Activated T-helper 9 cell treated with anti-CD3 and anti-CD28 coated beads, Interleukin-2, amount 50 U/mL, for 16 hours (primary cell): ENCODE measurements at places on chromosomes 4 and X.

GRCh38 chrX:38347136-38347535 lies 5.3 kb upstream of the OTC start:
- no peak for DNase-seq

- DNase-seq, result no peak
Measured at GRCh38 chr4:72107456-72107855, 75.7 kb downstream of the NPFFR2 start.

DNA sequence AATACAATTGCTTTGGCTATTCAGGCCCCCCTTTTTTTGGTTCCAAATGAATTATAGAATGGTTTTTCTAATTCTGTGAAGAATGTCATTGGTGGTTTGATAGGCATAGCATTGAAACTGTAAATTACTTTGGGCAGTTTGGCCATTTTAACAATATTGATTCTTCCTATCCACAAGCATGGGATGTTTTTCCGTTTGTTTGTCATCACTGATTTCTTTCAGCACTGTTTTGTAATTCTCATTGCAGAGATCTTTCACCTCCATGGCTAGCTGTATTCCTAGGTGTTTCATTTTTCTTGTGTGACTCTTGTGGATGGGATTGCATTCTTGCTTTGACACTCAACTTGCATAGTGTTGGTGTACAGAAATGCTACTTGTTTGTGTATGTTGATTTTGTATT lies 33.0 kb downstream of the ADH6 start:
- DNase-seq, result no peak

DNA sequence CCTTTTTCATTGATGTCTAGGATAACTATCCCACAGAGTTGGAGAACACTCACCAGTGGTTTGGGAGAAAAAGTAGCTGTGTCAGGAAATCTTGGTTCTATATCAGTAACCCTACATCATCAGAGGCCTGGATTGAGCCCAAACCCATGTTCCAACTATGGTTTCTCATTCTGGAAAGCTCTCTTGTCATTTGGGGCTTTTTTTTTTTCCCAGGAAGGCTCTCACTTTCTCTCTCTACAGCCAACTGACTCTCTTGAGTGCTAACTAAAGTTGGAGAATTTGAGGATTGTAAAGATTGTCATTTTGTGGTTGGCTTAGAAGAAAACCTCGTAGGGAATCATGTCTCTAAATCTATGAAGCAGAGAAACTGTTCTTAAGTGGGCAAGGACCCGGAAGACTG lies 228.2 kb upstream of the DIPK2B start:
- no peak for DNase-seq

DNA sequence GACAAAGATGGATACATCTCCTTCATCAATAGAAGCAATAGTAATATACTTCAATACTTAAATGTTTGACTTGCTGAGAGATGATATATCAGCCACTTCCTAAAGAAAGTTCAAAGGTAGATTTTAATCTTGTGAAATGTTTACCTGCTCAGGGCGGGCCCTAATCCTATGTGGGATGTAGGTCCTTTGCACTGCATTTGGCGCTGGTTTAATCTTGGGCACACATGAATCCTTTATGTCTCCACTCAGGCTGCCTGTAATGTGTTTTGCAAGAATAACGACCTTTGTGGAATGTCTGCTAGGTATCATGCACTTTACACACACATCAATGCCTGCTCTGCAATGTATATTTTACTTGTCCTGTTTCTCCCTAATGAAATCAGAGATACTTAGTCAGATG lies 368.7 kb downstream of the GBA3 start:
- DNase-seq, result no peak

GRCh38 chrX:129654652-129655546 lies at the start of gene APLN:
APLN (minus strand) TSS chrX:129654956; CDS start chrX:129654630, 326 bp downstream.
- DNase-seq, result no peak

GRCh38 chr4:60847614-60848013 lies 352.5 kb upstream of the ADGRL3 start:
- DNase-seq, result no peak

- no peak for DNase-seq
Measured at GRCh38 chrX:1506916-1507315, 30.1 kb downstream of the P2RY8 start.

- no peak for DNase-seq
Measured at GRCh38 chrX:15601932-15602331, 1.2 kb upstream of the ACE2 start.

DNA sequence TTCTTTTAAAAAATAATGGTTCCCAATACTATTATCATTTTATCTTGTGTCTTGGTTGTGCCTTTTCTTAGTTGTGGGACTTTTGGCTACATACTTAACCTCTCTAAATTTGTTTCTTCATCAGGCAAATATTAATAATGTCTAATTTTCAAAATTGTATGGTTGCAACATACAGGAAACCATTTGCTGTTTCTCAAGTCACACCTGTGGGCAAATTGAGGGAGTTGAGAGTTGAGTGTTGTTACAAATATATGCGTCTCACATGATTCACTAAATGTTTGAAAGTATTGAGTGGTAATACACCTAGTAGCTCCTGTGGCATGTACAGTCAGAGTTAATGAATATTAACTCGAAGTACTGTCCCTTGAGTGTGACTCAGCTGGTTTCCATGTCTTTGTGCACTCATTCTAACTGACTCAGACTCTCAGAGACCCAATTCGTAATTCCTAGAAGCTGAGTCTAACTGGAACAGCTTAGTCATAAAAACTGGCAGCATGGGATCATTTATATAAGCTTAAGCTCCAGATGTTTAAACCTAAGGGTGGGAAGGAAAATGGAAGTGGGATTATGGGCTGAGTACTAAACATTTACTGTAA lies 802.4 kb downstream of the TRIML1 start:
- no peak for DNase-seq

DNA sequence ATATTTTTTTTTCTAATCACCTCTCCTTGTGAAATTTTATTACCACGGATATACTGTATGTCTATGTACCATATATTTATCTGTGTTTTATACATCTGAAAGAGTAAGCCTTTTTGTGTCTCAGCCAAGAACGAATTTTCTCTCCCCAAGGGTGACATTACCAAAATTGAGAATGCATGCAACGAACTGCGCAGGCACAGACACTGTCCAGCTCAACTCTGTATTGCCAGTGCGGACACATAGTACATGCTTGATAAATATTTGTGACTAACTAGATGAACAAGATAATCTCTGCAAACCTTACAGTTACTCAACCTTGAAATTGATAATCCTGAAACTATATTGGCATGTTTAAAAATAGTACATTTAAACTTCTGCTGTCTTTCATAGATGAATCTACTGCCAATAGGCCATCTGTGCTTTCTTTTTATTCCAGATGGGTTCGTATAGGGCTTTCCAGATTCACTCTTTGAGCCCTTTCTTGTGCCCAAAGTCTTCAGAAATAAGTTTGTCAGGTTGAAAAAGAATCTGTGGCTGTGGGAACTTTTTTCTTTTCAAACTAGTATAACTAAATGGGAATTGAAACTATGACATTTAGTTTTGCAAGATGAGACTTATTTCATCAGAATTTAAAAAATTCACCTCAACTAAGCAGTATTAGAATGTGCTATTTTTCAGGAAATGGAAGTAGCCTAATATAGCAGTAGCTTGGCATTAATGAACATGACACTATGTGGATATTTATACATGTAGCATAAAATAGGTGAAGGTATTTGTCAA lies 38.9 kb downstream of the DTHD1 start:
- no peak for DNase-seq

DNA sequence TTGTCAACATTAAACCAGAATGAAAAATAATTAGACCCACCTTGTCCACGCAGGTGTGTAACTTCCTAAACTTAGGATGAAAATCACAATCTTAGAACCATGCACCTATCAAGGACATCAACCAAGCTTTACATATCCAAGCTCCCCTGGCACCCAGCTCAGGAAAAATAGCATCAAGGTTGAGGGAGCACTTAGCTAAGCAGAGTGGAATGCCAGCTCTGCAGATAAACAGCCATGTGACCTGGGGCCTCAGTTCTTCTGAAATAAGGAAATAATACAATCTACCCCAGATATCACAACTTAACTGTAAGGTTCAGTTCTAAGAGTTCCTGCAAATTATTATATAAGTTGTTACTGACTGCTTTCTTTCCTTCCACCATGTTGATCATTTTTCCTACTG lies 64.7 kb downstream of the DHX15 start:
- DNase-seq, result no peak

DNA sequence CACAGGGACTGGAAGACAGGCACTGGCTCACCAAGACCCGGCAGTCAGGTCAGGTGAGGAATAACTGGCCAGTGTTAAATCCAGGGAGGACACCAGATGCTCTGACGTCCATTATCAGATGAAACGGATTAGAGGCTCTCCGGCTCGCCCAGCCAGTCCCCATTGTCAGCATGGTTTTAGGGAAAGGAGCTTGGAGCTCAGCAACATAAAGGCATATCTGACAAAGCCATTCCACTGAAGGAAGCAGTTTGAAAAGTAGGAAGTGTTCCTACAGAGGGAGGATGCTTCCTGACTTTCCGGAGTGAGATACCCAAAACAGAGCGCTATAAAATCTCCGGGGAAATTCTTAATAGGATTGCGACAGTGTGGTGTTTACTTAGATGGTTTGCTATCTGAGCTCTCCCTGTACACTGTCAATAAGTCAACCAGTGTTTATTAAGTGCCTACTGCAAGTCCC lies 14.8 kb downstream of the NDNF start:
- no peak for DNase-seq

DNA sequence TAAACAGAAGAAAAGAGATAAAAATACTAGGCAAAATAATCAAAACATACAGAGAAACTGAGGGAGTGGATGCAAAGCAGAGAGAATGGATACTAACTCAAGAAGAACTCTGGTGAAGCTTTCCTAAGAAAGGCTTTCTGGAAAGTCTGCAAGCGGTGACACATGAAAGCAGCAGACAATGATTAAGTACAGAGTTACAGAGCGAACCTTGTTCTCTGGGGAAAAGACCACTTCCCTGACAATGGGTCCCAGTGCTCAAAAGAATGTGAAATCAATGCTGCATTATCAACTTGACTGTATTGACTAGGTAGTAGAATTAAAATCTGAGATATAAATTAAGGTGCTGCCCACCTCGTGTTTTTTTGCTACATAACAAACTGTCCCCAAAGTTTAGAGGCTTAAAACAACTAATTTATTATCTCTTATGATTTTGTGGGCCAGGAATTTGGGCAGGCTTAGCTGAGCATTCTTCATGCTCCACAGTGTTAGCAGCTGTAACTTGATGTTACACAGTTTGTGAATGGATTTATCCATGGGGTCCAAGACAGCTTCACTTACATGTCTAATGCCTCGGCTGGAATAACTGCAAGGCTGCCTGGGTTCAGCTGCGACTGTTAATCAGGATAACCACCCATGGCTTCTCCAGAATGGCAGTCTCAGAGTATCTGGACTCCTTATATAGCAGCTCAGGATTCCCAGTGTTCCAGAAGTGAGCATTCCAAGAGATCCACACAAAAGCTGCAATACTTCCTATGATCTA lies 106.9 kb upstream of the INPP4B start:
- DNase-seq, result no peak

- DNase-seq, result no peak
Measured at GRCh38 chr4:123338715-123339114, 57.9 kb upstream of the SPRY1 start.

- no peak for DNase-seq
Measured at GRCh38 chr4:79385641-79386040, 22.4 kb downstream of the GK2 start.

DNA sequence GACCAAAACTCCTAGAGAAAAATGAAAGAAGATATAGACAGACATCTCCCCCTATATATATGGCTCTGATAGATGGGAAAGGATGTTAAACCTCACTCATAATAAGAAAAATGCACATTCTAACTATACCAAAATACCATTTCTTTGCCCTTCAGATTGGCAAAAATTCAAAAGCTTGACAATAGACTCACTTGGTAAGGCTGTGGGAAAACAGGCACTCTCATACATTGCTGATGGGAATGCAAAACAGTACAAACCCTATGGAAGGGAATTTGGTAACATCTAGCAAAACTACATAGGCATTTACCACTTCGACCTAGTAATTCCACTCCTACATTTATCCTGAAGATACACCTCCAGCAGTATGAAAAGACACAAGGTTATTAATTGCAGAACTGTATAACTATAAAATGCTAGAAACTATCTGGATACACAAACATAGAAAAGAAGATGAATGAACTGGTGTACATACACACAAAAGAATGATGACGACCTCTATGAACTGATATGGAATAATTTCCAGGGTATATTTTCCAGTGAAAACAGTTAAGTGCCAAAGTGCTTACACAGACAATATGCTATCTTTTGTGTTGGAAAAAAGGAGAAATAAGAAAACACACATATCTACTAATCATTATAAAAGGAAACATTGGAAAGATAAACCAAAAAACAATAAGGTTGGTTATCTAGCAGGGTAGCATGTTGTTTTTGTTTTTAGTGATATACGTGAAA lies 48.5 kb downstream of the WDFY3 start:
- no peak for DNase-seq

GRCh38 chrX:72131317-72132294 lies at the start of gene RTL5:
RTL5 (minus strand) TSS chrX:72131915.
- DNase-seq, result peak; percentile 59

GRCh38 chr4:111506706-111507105 lies 638.5 kb upstream of the FAM241A start:
- DNase-seq, result no peak

- no peak for DNase-seq
Measured at GRCh38 chrX:6446582-6446981, 88.3 kb downstream of the VCX3A start.

- DNase-seq, result no peak
Measured at GRCh38 chr4:4697584-4697983, 155.7 kb upstream of the STX18 start.

- no peak for DNase-seq
Measured at GRCh38 chr4:83369831-83370639, 35.4 kb upstream of the HPSE start.

DNA sequence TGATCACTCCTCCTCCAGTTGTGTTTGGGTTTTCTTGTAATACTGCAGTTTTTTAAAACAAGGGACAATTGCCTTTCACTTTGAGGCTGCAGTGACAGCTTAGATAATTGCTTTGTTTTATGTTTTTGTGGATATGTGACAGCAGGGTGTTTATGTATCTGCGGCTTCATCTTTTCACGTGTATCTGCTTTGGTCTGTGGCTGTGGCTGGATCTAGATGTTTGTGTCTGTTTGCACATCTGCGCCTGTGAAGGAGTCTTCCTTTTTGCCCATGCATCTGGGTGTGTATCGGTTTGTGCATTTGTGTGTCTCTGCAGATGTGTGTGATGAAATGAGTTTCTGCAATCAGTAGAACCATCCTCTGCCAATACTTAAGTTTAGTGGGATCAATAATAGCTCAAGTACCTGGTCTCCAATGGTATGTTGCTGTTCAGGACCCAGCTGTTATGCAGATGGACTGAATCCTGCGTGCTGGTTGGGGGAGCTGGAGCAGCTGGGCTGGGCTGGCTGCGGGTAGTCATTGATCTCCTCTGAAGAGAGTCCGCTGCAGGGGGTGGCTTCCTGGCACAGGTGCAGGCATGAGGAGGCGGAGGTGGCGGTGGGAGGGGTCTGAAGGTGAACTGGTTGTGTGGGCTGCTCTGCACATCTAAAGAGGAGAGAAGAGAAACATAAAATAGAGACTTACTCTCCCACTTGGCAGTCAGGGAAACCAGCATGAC lies 390.3 kb downstream of the SH2D1A start:
- DNase-seq, result peak; percentile 3

- no peak for DNase-seq
Measured at GRCh38 chrX:74259885-74260491, 44.0 kb upstream of the ZCCHC13 start.

GRCh38 chr4:25578432-25578831 lies 77.2 kb upstream of the SLC34A2 start:
- no peak for DNase-seq
